ENCODE measurements at places on chromosomes 4 and X.

DNA sequence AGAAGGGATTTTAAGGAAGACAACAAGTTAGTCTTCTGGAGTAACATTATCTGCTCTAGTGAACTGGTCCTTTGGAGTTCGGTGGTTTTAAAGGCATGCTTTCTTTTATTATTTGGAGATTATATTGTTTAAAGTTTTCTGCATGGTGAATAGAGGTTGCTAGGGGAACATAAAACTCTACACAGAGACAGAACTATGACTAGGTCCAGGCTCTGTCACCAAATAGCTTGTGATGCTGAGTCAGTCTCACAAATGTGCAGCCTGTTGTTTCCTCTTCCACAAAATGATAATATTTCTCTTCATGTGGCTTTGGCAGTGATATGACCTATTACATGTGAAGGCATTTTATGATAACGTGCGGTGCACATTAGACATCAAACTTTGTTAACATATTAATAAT, 132.6 kb downstream of the PACRGL start:
- DNase-seq, result no peak

DNA sequence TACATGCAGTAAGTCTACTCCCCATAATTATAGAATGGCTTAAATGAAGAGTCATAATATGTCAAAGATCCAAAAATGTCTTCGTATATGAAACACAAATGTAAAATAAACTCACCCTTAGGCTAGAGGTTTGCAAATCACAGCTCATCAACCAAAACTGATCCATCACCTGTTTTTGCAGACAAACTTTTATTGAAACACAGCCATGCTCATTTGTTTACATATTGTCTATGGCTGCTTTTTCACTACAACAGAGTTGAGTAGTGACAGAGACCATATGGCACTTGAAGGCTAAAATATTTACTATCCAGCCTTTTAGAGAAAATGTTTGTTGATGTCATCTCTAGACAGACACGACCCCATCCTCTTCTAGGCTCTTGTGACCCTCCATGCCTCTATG, 64.5 kb upstream of the GEMIN8 start:
- DNase-seq, result no peak

DNA sequence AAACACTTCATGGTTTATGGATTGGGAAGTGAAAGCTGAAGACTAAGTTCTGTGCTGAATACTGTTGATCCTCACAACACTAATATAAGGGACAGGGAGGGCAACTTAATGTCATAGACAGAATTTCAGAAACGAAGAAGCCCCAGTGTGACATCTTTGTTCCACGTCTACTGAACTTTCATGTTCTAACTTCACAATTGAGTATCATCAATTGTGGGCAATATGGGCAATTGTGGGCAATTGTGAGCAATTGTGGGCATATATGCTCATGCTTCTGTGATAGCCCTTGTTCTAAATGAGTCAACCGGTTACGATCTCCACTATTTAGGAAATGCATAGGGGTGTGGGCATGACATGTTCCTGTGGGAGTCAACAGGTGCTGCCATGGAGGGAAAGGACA, 33.7 kb downstream of the CYBB start:
- DNase-seq, result no peak

DNA sequence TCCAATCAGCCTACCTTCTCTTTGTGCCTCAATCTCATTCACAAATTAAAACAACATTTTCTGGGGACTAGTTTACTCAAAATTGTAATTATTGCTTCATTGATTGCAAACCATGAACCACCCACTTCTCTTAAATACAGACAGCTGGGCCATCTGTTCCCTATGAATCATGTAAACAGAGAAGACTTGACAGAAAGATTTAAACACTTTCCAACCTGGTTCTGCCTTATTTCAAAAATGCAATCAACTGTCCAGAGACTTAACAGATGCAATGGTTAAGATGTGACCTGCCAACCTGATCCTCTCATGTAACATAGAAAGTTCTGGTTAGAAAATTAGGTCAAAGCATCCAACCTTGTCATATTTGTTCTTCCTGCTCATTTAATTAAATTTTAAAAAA, 20.8 kb upstream of the SERTM2 start:
- no peak for DNase-seq

DNA sequence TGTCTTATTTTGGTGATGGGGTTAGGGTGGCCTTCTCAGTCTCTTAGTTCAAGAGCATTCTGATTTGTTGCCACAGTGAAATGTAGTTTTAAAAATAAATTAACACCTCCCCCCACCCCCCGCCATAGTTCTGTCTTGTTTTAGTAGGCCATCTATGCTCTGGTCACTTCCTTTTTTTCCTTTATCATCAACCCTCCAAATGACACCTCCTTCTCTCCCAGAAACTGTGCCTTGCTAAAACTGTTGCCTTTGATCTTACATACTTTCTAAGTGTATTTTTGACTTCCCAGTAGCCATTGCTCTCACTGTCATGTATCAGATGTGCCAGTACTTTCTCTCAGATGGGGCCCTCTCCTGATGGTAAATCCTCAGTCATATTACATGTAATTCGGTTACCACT, 14.5 kb upstream of the NDUFC1 start:
- no peak for DNase-seq

GRCh38 chr4:114512595-114513295, 85.9 kb upstream of the UGT8 start:
- no peak for DNase-seq

DNA sequence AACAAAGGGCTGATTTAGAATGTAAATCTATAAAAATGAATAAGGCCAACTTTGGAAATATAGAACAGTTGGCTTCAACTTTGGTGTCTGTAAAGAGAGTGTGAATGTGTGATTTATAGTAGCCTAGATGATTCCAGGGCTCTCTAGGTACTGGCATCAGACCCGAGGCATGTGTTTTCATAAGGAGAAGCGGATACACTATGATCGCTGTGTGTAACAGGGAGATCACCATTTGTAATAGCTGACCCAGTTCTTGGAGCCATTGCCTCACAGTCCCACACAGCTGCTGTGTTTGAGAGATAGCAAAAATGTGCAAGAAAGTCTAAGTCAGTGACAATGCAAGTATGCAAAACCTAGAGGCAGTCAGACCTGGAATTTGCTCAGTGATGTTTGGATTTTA, 135.1 kb downstream of the REPS2 start:
- DNase-seq, result no peak

- DNase-seq, result no peak
Observed at GRCh38 chr4:152499344-152499743, 36.5 kb downstream of the FBXW7 start.

GRCh38 chrX:70244881-70245280, 10.4 kb downstream of the AWAT1 start:
- no peak for DNase-seq

DNA sequence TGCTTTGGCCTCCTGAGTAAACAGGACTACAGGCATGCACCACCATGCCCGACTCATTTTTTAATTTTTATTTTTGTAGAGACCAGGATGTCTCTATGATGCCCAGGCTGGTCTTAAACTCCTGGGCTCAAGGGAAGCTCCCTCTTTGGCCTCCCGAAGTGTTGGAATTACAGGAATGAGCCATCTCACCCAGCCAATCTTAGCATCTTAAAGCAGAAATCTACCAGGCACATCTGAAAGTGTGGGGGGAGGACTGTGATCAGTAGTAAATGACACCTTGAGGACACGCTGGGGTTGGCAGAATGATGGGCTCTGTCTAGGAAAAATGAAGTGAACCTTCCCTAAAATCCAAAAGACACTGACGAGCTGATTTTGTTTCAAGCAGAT, 149.2 kb downstream of the SPATA18 start:
- DNase-seq, result no peak

GRCh38 chrX:45765281-45765680, 564.6 kb upstream of the DIPK2B start:
- DNase-seq, result no peak

DNA sequence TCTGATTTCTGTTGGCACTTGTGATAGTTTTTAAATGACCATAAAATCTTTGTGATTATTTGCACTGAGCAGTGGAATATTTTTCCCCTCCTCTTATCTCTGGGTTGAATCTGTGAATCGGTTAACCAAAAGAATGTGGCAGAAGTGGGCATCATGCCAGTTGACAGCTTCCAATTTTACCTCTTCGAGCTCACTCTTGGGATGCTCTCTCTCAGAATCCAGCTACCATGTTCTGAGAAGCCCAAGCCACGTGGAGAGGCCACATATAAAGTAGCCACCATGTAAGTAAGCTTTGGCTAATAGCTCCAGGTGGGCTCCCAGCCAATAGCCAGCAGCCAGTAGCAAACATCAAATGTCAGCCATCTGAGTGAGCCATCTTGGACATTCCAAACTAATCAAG, 12.9 kb upstream of the WDR19 start:
- DNase-seq, result no peak

DNA sequence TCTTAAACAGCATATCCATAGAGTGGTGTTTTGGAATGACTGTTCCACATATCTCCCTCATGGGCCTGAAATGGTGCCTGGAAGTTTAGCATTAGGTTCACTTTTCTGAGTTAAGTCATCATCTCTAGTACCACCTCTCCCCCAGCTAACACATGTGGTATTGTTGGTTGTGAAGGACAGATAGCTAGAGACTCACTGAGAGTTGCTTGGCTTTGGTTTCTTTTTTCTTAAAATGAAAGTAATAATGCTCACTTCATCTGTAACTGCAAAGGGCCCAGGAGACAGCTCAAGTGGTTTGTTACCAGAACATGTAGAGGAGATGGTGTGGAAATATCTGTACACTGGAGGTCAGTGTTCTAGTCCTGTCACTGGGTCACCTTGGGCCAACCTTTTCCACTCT, 90.9 kb downstream of the EFNB1 start:
- DNase-seq, result no peak

DNA sequence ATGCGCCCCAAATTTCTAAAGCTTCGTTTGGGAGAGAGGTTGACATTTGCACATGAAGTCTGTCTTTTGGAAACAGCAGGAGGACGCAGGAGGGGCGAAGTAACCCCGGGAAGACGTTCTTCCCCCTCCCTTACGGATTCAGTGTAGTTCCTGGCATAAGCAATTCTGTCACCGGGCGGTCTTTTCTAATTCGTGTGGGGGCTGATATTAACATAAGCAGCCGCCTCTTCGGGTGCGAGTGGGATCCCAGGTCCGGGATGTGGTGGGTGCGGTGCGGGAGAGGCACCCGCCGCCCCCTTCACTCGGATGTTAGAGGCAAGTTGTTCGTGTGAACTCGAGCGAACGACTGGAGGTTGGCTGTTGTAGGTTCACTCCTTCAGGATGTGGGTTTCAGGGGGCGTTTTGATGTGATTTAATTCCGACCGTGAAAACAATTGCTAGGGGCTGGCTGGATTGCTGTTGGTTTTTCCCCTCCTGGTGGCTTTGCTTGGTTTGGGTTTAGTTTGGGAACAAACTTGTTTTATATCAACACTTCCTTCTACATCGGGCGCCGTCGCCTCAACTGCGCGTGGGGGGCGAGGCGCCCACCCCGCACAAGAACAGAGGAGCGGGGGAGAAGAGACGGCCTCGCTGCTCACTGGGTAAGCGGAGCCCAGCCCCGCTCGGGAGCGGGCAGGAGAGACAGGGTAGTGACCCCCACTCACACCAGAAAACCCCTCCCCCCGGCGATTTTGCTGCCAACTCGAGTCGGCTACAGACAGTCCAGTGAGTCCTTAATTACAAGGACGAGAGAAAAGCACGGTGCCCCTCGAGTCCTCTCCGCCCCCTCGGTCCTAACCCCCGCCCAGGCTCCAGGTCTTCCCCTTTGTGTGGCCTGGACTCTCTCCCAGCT, 2.9 kb upstream of the LEF1 start:
- DNase-seq, result peak; percentile 69

DNA sequence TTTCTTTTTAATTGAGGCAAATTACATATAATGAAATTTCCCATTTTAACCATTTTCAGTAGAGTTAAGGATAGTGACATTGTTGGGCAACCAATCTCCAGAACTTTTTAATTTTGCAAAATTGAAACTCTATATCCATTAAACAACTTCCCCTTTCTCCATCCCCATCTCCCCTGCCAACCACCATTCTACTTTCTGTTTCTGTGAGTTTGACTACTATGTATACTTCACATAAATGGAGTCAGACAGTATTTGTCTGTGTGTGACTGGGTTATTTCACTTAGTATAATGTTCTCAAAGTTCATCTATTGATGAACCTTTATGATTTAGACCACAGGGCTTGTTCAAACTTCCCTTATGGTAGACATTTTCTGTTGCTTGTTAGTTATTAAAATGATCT, 364.5 kb upstream of the MAD2L1 start:
- DNase-seq, result no peak

DNA sequence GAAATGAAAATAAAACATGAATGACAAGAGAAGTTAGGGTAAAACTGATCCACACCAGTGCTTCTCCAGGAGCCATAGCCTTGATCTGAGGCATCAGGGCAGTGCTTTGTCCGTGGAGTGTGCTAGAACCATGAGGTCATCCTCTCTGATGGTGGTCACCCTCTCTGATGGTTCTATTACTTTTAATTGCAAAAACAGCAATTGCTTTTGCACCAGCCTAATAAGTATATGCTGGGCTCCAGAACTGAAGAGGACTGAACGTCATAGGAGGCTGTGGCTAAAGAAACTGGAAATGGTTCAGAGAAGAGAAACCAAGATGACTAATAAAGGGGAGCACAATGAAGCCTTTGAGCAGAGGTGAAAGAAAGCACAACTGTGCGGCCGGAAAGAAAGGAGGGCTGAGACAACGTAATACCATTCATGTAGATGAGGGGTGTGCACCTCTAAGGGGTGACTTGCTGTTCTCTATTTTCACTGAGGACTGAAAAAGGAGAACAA, 17.0 kb upstream of the TMEM154 start:
- peak; percentile 45 for DNase-seq

GRCh38 chrX:31649201-31649600, 577.4 kb upstream of the FTHL17 start:
- DNase-seq, result no peak

- no peak for DNase-seq
Observed at GRCh38 chr4:78418406-78418805, 133.2 kb upstream of the ANXA3 start.

- no peak for DNase-seq
Observed at GRCh38 chr4:137623013-137623412, 90.7 kb upstream of the PCDH18 start.

DNA sequence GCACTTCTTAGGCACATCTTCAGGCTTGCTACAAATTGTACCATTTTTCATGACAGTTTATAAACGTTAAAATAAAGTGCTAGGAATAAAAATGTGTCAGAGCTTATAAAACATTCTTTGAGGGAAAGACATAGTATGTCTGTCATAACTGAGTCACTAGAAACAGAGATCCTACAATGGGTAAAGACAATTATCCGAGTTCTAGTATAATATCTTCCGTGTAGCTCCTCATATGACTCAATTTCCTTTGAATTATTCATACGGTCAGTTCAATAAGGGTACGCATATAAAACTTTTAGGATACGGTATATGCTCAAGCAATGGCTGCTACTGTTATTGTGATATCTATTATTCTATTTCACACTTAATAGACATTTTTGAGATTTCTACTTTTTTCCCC, 349.1 kb downstream of the PCDH10 start:
- no peak for DNase-seq

DNA sequence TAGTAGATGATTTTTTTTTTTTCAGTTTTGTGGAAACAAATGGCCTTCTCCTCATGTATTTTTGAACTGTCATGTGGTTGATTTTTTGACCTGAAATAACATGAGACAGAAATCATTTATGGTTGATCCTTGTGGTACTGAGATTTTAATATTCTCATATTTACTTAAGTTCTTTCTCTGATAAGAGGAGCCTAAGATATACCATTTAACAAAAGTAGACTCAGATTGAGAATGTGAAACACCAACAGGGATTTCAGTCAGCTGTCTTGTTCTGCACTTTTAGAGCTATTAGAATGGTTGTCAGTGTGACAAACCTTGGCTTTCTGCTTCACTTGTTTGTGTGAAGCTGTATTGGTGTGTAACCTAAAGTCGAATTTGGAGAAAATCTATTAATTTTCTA, 575.7 kb downstream of the SPOCK3 start:
- no peak for DNase-seq

- DNase-seq, result no peak
Observed at GRCh38 chrX:149908308-149908707, 21.1 kb upstream of the HSFX4 start.

Measured in activated CD4-positive, alpha-beta T cell treated with anti-CD3 and anti-CD28 coated beads for 4 hours (primary cell).